ENCODE measurements at places on chromosomes 16 and 17.

DNA sequence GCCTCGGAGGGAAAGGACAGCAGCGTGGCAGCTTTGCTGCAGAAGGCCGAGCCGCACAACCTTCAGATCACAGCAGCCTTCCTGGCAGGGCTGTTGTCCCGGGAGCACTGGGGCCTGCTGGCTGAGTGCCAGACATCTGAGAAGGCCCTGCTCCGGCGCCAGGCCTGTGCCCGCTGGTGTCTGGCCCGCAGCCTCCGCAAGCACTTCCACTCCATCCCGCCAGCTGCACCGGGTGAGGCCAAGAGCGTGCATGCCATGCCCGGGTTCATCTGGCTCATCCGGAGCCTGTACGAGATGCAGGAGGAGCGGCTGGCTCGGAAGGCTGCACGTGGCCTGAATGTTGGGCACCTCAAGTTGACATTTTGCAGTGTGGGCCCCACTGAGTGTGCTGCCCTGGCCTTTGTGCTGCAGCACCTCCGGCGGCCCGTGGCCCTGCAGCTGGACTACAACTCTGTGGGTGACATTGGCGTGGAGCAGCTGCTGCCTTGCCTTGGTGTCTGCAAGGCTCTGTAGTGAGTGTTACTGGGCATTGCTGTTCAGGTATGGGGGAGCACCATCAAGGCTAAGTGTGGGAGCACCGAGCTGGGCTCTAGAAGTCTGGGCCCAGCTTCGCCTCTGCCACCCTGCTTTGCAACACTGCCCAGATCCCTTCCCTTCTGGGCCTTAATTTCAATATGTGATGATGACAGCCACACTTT is 18.6 kb downstream of the NOD2 start:
- peak; percentile 82 for DNase-seq

DNA sequence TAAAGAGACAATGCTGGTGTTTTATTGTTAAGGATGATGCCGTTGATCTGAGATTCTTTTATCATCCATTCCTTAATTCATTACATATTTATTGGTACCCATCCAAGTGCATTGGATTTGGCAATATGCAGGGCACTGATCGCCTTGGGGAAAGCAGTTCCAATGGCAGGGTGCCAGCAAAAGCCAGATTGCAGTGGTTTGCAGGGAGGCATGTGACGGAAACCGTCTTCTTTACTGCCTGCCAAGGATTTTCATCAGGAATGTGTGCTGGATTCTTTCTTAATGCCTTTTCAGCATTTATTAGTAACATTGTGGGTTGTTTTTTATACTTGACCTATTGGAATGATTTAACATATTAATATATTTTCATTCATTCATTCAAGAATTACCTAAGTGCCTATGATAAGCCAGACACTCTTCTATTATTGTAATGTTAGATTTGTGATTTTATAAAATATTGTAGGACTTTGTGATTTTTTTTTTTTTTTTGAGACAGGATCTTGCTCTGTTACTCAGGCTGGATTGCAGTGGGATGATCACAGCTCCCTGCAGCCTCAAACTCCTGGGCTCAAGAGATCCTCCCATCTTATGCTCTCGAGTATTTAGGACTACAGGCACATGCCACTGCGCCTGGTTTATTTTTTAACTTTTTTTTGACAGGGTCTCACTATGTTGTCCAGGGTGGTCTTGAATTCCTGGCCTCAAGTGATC is 93.4 kb upstream of the TNRC6A start:
- peak; percentile 40 for DNase-seq

- no peak for DNase-seq
These were observed 2.3 kb upstream of the CCL3 start for GRCh38 chr17:36092230-36092629.

DNA sequence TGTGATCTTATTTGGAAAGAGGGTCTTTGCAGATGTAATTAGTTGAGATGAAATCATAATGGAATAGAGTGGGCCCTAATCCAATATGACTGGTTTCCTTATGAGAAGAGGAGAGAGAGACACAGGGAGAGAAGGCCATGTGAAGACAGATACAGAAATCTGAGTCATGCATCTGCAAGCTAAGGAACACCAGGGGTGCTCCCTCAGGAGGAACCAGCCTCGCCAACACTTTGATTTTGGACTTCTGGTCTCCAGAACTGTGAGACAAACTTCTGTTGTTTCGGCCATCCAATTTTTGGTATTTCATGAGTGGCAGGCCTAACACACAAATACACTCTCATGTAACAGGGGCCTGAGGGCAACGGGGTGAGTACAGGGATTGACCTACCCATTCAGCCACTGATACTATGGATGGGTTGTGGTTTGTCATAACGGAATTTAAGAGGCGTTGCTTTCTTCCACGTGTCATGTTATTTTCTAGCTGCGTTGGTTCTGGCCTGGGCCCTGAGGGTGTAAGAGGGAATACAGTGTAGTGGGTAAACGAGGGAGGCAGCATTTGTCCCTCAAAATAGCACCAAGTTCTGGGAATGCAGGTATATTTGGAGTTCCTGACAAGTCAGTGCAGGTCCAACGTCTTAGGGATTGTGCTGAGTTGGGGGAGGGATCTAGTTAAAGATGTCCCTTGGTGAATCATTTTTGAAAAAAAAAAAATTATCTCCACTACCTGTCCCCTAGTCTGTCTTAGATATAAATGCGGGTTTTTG is 17.7 kb downstream of the PLCG2 start:
- no peak for DNase-seq

DNA sequence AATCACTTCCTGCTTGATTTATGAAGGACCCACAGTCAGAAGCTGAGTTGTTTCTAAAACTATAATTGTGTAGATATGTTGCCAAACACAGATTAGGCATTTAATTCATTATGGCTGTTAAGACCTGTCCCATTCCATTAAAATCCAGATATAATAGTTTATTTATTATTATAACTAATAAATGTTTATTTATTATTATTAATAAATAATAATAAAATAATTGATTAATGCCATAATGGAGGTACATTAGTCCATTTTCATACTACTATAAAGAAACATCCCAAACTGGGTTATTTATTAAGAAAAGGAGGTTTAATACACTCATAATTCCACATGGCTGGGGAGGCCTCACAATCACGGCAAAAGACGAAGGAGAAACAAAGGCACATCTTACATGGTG is 1240.9 kb downstream of the CDH11 start:
- no peak for DNase-seq

- DNase-seq = no peak
These were observed 23.0 kb downstream of the ARHGAP27 start for GRCh38 chr17:45409659-45410076.

- no peak for DNase-seq
These were observed 9.2 kb downstream of the PMP22 start for GRCh38 chr17:15255713-15256454.

- no peak for DNase-seq
These were observed 229.2 kb downstream of the MAP2K6 start for GRCh38 chr17:69643686-69644085.

GRCh38 chr17:69728816-69729215 is 314.3 kb downstream of the MAP2K6 start:
- DNase-seq = no peak

DNA sequence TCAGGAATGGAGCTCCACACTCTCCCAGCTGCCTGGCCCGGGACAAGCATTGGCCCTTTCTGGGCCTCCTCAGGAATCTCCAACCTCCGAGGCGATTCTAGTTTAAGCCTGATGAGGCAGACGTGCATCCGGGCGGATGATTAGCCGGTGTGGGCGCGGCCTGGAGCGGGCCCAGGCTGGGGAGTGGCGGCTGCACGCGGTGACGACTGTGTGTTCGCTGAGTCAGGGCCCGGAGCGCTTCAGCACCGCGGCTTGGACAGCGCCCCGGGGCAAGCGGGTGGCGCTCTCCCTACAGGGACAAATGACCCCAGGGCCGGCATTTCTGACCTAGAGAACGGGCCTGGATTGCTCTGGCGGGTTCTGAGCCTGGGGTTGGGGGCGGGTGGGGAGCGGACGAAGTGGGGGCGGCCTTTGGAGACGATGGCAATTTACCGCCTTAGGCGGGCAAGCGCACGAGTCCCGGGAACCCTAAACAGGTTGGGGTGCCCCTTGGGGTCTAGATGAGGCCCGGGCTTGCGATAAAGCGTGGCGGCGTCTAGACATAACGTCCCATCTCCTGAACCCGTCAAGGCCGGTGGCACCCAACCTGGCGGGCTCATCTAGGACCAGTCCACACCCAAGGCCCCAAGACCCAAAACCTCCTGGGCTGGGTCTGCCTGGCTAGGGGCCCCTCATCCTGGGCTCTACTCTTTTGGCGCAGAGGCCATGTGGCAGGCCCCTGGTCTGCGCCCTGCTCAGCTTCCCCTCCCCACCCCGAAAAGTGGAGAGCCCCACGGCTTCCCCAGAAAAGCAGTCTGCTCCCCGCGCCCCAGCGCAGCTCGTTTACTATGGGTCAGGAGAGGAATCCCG is 22.3 kb upstream of the ZNHIT3 start:
- no peak for DNase-seq

- DNase-seq = no peak
These were observed 15.5 kb downstream of the AXIN2 start for GRCh38 chr17:65545705-65546523.

DNA sequence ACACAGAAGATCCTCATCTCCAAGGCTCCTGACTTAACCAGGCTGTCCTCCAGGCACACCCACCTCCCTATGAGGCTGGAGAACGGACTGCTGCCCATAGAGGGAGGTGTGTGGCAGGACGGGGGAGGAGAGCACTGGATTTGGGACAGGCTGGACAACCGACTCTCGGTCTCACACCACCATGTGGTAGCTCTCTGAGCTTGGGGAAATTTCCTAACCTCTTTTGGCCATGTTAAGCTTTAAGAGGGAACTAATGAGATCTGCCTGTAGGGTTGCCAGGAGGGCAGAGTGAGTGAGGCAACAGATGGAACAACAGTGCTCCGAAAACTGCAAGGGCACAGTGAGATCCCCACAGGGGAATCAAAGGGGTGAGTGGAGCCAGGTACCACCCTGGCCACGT is 32.7 kb downstream of the RHBDL3 start:
- peak; percentile 67 for DNase-seq

GRCh38 chr17:64358261-64358788 is 32.3 kb downstream of the PECAM1 start:
- peak; percentile 75 for DNase-seq

- DNase-seq = no peak
These were observed 74.1 kb downstream of the NT5M start for GRCh38 chr17:17377071-17377967.

DNA sequence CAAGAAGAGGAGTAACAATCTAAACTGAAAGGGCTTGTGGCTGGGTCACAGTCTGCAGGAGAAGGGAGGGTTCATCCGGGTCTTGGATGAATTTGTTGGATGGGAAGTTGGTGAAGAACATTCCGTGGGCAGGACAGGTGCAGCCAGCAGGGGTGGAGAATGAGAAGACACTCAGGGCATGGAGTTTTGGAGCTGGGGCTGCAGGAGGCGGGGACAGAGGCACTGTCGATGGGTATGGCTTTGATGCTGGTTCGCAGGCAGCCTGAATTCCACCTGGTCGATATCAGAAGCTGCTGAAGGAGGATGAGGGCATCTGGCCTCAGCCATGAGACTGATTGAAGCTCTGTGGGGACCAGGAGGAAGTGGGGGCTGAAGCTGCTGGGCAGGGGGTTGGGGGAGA is 36.1 kb upstream of the CBFA2T3 start:
- DNase-seq = no peak

- DNase-seq = no peak
These were observed 24.2 kb downstream of the SOST start for GRCh38 chr17:43734376-43734775.

GRCh38 chr17:76673729-76674128 is 30.2 kb upstream of the ST6GALNAC1 start:
- DNase-seq = no peak

- no peak for DNase-seq
These were observed 36.7 kb downstream of the CMIP start for GRCh38 chr16:81481207-81481821.

DNA sequence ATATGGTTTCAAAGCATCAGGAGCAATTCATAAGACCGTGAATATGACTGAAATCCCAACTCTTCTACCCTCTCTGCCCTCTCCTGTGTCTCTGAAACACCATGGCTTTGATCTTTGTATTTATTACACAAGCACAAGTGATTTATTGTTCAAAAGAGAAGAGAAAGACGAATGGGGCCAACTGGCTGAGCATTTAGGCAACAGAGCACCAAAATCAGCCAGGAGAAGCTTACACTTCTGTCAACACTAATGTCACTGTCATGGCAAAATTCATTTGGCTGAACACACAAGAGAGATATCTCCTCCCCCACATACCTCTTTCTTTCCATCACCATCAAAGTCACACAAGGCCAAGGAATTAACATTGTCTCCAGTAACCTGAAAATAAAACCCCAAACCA is 9.3 kb downstream of the BBS2 start:
- no peak for DNase-seq

DNA sequence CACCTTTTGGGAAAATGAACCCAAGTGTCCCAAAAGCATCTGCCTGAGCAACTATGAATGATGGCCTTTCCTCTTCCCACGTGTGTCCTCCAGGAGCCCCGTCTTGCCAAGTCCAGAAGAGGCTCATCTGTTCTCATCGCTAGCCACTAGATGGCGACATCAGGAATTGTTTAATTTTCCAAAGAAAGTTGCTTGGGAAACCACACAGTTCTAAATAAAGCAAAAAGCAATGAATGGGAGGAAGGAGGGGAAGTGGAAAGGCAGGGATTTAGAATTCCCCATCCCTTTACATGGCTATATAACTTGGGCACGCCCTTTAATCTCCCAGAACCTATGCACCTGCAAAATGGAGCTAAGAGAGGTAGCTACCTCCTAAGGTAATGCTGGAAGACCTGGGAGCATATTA is 9.0 kb upstream of the CDH5 start:
- peak; percentile 54 for DNase-seq

DNA sequence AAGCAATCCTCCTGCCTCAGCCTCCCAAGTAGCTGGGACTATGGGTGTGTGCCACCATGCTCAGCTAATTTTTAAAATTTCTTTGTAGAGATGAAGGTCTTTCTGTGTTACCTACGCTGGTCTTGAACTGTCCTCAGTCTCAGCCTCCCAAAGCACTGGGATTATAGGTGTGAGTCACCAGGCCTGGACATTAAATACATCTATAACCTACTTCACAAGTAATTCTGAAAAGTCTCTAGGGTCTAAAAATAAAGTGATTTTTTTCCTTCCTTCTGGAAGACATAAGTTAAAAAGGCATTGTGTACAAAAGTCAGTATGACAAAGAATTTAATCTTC is 118.3 kb downstream of the PARN start:
- no peak for DNase-seq

Data from DMS 273 treated with DMSO at 0.1 percent for 48 hours (cell line).